ENCODE measurements at places on chromosomes 1 and 21.
A peak's percentile ranks its signal among the peaks of the same experiment; 100 is the strongest.

DNA sequence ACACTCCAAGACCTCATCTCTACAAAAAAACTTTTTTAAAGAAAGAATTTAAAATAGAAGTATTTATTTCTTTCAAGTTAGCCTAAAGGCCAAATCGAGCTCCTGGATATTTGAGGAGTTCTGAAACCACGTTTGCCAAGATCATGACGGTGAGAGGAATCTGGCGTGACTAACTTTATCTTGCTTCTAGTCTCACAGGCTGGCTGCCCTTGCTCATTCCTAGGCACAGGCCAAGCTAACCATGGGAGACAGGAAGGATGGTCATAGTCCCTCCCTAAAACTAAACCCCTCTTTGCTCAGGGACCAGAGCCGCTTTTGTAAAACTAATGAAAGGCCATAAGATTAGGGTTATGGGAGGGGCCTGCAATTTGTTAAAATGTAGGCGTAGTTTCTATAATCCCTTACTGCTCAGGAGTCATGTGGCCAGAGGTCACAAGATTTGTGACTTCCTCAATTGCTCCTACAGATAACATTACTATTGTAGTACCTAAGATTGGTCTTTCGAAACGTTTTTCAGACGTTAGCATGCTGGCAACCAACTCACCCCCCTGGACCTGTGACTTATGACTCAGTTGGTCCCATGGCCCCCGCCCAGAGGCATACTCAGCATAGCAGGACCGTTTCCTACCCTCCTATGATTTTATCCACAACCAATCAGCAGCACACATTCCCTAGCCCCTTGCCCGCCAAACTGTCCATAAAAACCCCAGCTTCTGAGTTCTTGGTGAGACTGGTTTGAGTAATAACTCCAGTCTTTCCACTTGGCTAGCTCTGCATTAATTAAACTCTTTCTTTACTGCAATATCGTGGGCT, 425.0 kb downstream of the SMYD3 start:
- DNase-seq: no peak

- DNase-seq: no peak
These were observed 142.5 kb downstream of the DHRS3 start for GRCh38 chr1:12475530-12475934.

- DNase-seq: peak; percentile 82
These were observed 442 bp upstream of the AHCYL1 start for GRCh38 chr1:109984190-109984455.

DNA sequence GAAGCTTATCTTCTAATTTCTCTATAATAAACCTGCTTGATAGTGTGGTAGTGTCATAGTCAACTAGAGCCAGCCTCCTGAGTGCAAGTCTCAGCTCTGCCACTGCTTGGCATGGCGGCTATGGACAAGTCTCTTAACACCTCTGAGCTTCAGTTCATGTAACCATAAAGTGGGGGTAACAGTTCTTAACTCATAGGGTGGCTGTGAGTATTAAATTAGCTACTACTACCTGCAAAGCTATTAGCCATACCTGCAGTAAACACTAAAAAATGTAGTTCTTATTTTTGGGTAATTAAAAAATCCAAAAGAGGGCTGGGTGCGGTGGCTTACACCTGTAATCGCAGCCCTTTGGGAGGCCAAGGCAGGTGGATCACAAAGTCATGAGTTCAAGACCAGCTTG, 2.2 kb upstream of the CDC42 start:
- no peak for DNase-seq

DNA sequence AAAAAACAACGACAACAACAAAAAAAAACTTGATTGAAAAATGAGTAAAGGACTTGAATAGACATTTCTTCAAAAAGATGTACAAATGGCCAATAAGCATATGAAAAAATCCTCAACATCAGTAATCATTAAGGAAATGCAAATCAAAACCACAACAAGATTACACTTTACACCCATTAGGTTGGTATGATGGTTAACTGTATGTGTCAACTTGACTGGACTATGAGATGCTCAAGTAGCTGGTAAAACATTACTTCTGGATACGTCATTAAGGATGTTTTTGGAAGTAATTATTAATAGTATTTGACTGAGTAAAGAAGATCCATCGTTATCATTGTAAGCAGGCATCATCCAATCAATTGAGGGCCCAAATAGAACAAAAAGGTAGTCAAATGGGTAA, 34.9 kb upstream of the LYPLAL1 start:
- DNase-seq: no peak

DNA sequence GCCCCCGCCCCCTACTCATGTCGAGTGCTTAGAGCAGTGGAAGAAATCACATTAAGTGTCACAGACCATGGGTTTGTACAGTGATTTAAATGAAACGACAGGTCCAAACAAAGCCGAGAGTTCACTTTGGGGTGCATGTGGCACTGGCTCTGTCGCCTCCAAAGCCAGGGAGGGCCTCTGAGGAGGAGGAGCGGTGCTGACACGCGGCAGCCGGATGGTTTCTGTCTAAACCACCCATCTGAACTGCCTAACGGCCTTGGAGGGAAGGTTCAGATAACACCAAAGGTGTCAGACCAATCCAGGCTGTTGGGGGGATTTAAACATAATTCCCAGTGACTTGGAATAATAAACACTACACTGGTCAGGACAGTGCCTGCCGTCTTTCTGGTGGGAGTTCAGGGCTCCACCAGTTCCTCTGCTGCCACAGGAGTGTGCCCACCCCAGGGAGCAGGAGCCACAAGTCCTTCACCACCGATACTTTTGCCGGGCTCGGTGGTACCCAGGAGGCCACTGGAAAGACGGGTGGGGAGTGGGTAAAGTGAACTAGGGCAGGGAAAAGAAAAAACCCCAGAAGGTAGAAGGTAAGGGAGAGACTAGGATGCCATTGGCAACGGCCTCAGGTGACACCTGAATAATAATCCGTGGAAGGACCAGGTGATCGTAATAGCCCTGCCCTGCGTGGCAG, 78.2 kb downstream of the SLC66A1 start:
- DNase-seq: no peak

DNA sequence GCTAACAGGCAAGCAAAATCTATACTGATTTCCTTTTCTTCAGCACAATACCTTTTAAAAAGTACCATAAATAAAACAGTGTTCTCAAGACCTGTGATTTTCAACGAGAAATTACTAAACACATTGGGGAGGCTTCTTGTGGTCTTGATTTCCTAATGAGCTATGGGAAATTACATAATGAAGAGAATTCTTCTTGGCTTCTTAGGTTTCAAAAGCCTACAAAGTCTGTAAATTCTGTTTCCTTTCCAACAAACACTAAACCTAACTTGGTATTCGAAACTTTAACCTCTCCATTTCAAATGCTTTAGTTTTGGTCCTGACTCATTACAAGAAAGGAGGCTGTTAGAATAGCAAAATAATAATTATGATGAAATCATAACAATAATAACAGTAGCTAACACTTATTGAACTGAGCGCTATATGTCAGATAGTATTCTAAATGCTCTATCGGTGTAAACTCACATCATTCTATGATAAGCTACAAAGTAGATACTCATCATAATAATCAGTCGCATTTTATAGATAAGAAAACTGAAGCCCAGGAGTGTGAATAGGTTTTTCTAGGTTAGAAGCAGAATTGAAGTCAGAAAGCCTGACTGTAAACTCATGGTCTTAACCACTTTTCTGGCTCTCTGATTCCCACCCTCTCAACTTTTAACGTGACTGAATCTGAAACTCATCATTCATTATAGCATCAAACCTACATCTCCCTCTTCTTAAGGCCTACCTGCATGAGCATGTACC, 486.7 kb downstream of the SMYD3 start:
- no peak for DNase-seq

DNA sequence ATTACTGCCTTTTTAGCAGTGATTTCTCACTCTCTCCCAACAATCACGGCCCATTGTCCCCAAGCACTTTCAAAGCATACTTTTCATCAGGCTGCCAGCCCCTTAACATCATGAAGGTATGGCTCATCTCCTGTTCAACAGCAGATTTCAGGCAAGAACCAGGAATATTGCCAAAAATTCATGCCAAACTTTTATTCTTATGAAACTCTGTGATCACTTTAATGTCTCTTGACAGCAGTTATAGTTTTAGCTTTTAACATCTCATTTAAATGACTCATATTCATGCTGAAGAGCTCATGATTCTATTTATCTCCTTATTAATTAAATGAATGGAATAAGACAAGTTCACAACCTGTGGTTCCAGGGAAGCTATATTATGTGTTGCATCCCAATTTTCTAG, 235.1 kb downstream of the GRIK1 start:
- peak; percentile 66 for DNase-seq

- DNase-seq: no peak
These were observed 87.5 kb downstream of the FGGY start for GRCh38 chr1:59384443-59384842.

DNA sequence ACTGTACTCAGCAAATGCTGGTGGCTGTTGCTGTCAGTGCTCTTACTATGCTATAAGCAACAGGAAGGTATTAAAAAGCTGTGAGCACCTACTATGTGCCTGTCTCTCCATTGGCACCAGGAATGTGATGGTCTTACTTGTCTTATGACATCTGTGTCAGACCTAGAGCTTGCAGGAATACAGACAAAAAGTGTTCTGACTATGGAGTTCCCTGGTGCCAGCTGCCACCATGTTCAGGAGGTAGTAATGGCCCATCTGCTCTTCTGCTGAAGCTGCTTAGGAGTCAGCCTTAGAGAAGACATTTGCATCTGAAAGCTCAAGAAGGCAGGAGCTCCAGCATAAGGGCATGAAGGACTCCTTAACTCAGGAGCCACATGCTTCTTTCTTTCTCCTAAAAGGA, 52.3 kb downstream of the MAB21L3 start:
- DNase-seq: no peak

- no peak for DNase-seq
These were observed 6.2 kb downstream of the TNNT2 start for GRCh38 chr1:201371276-201371675.

GRCh38 chr1:101282314-101283038, 45.7 kb downstream of the S1PR1 start:
- peak; percentile 57 for DNase-seq

DNA sequence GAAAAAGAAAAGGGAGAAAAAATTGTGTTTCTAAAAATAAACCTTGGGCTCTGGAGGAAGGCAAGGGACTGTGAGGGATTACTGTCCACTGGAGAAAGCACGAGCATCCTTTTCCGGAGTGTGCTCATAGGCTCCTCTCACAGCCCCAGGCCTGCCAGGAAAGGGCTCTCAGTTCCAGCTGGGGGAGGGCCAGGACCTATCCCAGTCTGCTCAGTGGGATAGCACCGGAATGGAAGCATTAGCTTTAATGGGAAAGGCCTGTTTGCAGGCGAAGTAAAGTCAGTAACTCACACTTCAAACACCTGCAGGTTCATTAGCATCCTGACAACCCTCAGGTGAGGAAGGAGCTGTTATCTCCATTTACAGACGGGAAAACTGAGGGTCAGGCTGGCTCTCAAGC, 113.9 kb upstream of the USP24 start:
- peak; percentile 32 for DNase-seq

DNA sequence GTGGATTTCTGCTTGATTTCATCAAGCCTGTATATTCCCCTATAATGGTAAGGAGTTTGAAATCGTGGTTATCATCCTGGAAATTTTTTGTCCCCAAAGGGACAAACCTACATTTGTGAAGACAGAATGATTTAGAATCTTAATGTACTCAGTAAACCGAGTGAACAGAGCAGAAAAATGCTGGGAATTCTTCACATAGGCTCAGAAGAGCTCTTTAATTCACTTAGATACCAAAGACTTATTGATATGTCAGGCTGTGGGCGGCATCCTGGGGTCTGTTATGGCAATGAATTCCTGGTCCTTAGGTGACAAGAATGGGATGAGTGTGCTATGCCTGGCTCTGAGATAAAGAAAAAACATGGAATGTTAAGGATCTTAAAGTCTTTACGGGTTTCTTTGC, 74.9 kb downstream of the ROR1 start:
- DNase-seq: peak; percentile 53

- no peak for DNase-seq
These were observed at the start of gene BATF3 for GRCh38 chr1:212699625-212700222. BATF3 (minus strand) TSS chr1:212699840; CDS start chr1:212699762, 78 bp downstream.

DNA sequence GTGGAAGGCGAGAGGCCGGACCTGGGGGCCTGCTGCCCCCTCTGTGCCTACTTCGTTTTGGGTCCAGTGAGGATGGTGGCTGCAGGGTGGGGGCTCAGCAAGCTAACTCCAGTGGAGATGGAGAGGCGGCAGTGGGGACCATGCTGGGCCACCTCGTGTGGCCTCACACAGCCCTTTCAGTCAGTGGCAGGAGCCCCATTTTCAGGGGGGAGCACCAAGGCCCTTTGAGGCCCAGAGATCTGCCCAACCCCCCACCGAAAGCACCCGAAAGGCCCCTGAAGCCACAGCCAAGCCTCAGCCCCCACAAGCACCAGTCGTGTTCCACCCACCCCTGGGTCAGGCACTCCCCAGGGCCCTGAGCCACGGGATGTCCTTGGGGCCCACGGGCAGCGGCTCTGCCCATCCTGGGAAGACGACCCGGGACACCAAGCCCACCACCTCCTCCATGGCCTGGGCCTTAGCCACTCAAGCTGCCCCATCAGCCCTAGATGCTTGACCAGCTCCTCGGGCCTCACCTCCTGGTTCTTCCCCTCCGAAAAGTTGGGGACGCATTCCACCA, 345 bp downstream of the FTCD start:
- DNase-seq: no peak

- no peak for DNase-seq
These were observed 133.9 kb downstream of the LMX1A start for GRCh38 chr1:165222580-165222979.

- DNase-seq: no peak
These were observed 28.7 kb downstream of the FCRL3 start for GRCh38 chr1:157671895-157672294.

- peak; percentile 77 for DNase-seq
These were observed 19.7 kb upstream of the PGBD2 start for GRCh38 chr1:248886237-248886895.

DNA sequence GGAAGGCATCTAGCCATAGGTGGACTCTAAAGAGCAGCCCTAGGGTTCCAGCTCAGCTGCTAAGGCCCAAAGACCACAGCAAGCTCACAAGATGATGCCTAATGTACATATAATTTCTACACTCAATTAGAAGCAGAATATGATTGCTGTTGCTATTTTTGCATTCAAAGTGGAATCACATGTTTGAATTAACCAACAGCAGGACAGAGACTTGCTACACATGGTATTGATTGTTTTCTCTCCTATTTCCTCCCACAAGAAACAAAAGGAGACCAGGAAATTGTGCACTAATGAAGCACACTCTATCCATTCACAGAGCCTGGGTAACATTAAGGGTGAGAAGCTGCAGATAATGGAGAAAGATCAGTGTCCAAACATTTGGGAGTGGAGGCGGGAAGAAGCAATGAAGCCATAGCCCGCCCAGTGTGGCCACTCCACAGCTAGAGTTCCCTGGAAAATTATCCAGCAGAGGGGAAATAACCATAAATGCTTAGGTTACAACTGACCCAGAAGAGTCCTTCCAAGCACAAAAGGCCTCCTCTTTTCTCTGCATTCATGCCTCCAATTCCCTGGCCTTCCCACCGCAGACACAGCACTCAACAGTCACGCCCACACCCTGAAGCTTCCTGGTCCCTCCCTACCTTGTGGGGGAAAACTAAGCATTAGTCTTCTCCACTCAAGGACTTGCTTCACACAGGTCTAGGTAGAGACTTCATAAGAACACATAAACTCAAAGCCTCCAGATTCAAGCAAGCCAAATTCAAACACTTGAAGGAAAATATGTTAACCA, 7.5 kb downstream of the CNN3 start:
- DNase-seq: peak; percentile 29
